ENCODE measurements at places on chromosomes 16 and 17. TPM values are rescaled to one million over a fixed set of nuclear protein-coding genes. Genes with fewer than 3 reads are reported as not detected.

CCL17 gene
- not detected for total RNA-seq

MYO15B gene
- total RNA-seq = 0.65 TPM

TNP2 gene
- not detected for total RNA-seq

RCVRN gene
- not detected for total RNA-seq

PRRT2 gene
- total RNA-seq = not detected

TMEM114 gene
- total RNA-seq = not detected

KRTAP4-1 gene
- not detected for total RNA-seq

TTLL6 gene
- not detected for total RNA-seq

C16orf46 gene
- not detected for total RNA-seq

TPSG1 gene
- not detected for total RNA-seq

PYDC1 gene
- total RNA-seq = not detected

C16orf86 gene
- total RNA-seq = 1.5 TPM

KRT9 gene
- total RNA-seq = 0.78 TPM

VWA3A gene
- total RNA-seq = not detected

SRCIN1 gene
- not detected for total RNA-seq

OR3A3 gene
- total RNA-seq = not detected

DHX58 gene
- 3.6 TPM for total RNA-seq

MXRA7 gene
- 101 TPM for total RNA-seq
